GM23338 (cell line): ENCODE measurements at places on chromosomes 4 and X.
A peak's percentile ranks its signal among the peaks of the same experiment; 100 is the strongest.

DNA sequence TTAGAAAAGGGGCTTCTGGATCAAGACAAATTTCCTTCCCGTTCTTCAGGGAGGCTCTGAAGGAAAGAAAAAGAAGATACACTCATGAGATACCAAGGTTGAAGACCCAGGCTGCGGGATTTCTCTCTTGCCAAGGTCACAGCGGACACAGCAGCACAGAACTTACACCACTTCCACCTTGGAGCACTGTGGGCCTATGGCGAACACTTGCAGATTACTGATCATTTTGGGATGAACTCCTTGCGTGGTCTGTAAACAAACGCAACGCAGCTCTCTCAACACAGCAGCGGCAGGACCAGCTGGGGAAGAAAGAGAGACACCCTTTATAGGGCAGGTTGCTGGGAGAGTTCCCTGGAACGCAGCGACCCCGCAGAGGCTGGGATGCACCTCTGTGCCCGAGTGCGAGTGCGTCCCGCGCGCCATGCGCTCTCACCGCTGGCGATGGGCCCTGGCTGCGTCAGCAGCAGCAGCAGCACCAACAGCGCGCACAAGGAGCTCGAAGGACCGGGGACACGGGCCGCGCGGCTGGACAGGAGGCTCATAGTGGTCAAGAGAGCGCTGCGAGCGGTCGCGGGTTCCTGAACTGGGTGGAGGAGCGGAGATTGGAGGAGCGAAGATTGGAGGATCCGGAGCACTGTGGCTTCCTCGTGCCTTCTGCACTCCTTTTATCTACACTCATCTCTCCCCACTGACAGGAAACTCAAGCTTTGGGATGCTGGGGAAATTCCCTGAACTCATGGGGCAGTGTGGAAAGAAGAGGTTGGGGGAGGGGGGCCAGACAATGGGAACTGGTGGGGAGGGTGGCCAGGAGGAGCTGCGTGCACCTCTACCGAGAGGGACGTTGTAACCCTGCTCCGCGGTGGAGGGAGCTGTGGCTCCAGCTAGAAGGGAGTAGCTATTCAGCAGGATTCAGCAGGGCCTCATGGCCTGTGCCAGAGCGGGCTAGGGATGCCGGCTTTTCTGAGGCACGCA, at the start of gene CXCL5:
Gene CXCL5, minus strand, starts transcription at position 638 of the 972 bp plus-strand sequence. Its CDS starts 96 bp downstream, at position 542.
- peak; percentile 86 for DNase-seq

DNA sequence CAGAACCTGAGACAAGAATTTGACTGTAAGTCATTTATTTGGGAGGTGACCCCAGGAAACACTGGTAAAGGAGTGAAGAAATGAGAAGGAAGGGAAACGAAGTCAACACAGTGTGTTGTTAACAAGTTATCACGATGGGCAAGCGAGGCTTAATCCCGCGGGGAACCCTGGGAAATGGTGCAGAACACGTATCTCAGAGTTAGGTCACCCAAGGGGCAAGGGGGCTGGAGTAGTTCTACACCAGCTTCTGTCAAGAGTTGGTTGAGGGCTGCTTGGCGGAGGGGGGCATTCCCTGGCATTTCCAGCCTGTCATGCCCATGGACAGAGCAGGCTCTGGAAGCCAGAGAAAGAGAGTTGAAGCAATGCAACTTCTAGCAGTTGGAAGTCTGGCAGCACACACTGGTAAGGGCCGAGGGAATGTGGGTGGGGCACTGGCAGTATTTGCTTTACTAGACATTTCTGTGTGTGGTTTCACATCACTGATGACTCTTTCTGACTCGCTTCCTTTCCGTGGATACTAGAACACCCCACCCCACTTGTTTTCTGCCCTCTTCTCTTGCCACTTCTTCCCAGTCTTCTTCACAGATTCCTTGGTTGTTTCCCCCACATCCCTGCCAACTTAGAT, 52.2 kb upstream of the ADGRG2 start:
- no peak for DNase-seq

DNA sequence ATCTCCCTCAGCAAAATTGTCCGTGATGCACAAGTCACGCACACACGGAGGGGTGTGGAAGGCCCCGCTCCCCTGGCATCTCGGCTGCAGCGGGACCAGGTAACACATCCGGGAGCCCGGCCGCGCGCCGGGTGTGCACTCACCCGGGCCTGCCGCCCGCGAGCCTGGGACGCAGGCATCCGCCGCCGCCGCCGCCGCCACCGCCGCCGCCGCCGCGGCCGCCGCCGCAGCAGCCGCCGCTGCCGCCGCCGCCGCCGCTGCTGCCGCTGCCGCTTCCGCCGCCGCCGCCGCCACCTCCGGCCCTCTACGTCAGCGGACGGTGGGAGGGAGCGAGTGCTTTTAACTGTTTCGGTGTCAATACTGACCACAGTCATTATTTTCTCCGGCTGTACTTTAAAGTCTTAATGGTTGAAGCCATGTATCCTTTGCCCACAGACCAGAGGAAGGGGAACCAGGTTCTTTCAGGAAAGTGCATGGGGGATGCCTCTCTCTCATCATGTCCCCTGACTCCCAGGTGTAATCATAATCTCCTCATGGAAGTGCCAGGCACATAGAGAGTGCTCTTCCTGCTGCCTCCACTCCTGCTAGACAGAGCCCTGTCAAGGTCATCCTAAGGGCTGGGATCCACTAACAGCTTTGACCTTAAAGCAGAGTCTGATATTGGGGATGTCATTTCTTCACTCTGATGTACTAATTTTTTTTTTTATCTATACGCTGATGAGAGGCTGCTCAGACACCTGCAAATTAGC, 38.0 kb downstream of the MAGEE2 start:
- DNase-seq = peak; percentile 52

DNA sequence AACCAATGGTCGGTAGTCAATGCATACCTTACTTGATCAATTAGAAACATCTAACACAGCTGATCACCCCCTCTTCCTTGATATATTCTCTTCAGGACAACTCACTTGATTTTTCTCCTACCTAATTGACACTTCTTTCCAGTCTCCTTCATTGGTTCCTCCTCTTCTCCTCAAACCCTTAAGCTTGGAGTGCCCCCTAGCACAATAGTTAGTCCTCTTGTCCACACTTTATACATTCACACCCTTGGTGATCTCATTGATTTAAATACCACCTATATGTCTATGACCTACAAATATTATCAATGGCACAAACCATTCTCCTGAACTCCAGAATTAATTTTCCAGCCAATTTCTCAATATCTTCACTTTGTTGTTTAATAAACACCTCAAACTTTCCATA, 724.0 kb downstream of the ADGRL3 start:
- DNase-seq = peak; percentile 16

GRCh38 chrX:15505101-15505500, 4.5 kb downstream of the BMX start:
- DNase-seq = no peak

- no peak for DNase-seq
Observed at GRCh38 chr4:10421344-10422055, 35.7 kb downstream of the ZNF518B start.
